ENCODE measurements at places on chromosomes 16 and 17. TPM values are rescaled to one million over a fixed set of nuclear protein-coding genes. Genes with fewer than 3 reads are reported as not detected.

DNA sequence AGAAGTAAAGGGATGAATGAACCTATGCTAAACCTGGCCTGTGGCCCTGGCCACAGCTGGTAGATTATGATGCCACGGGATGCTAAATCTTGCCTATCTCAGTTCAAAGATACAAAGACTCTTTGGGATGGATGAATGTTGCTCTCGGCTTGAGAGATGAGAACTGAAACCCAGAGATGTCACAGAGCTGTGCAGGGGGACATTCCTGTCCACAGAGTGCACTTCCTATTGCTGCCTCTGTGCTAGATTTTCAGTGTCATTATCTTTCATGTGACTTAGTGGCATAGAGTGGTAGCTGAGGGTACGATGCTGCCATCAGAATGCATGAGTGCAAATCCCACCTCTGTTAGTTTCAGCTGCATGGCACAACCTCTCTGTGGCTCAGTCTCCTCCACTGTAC is 2.3 kb upstream of the MT1M start:
- DNase-seq = no peak

DNA sequence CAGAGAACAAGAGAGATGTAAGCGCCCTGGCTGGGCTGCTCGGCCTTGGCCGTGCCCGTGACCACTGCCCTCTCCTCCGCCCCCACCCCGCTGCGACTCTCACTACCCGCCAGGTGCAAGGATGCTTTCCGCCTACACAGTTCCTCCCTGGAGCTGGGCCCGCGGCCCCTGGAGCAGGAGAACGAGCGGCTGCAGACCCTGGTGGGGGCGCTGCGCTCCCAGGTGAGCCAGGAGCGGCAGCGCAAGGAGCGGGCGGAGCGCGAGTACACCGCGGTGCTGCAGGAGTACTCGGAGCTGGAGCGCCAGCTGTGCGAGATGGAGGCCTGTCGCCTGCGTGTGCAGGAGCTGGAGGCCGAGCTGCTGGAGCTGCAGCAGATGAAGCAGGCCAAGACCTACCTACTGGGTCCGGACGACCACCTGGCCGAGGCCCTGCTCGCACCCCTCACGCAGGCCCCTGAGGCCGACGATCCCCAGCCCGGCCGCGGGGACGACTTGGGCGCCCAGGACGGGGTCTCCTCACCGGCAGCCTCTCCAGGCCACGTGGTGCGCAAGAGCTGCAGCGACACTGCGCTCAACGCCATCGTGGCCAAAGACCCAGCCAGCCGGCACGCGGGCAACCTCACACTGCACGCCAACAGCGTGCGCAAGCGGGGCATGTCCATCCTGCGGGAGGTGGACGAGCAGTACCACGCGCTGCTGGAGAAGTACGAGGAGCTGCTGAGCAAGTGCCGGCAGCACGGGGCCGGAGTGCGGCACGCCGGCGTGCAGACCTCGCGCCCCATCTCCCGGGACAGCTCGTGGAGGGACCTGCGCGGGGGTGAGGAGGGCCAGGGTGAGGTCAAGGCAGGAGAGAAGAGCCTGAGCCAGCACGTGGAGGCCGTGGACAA is 9.2 kb upstream of the MRPL58 start:
- DNase-seq = no peak

The CHMP1A gene
- 43.6 TPM for total RNA-seq

DNA sequence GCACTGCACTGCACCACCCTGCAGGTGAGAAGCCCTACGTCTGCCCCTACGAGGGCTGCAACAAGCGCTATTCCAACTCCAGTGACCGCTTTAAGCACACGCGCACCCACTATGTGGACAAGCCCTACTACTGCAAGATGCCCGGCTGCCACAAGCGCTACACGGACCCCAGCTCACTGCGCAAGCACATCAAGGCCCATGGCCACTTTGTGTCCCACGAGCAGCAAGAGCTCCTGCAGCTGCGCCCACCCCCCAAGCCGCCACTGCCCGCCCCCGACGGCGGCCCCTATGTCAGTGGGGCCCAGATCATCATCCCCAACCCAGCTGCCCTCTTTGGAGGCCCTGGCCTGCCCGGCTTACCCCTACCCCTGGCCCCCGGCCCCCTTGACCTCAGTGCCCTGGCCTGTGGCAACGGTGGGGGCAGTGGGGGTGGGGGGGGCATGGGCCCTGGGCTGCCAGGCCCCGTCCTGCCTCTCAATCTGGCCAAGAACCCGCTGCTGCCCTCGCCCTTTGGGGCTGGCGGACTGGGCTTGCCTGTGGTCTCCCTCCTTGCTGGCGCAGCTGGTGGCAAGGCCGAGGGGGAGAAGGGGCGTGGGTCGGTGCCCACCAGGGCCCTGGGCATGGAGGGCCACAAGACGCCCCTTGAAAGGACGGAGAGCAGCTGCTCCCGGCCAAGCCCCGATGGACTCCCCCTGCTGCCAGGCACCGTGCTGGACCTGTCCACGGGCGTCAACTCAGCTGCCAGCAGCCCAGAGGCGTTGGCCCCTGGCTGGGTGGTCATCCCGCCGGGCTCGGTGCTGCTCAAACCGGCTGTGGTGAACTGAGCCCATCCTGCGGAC is 14.2 kb downstream of the PAM16 start:
- DNase-seq = no peak

GRCh38 chr17:36743130-36743529 is 141.7 kb downstream of the MRM1 start:
- DNase-seq = no peak

- DNase-seq = no peak
Measured at GRCh38 chr17:48985436-48986245, 11.5 kb upstream of the IGF2BP1 start.

The DOK4 gene
- 22.4 TPM for total RNA-seq

DNA sequence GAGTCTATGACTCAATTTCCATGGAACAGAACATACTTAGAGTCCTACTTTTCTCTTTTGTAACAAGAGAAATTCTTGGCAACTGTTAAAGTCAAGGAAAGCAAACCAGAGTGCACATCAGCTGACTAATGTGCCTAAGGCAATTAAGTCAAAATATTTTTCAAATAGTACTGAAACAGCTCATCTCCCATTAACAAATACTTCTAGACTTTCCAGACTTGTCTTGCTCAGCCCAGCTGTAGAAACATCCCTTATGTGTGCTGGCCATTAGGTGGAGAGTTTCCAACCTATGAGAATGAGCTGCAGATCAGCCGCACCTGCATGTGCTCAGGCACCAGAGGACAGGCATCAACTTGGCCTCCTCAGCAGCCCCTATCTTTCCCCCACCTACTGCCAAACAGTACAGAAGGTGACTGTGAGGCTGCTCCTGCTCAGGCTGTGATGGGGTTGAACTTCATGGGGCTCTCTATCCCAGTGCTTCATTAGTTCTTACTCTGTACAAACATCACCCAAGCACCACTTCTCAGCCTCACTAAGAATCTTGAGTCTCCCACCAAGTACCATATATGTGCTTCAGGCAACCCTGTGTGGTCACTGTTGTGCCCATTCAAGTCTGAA is 32.2 kb downstream of the TEX2 start:
- peak; percentile 82 for DNase-seq

- DNase-seq = no peak
Measured at GRCh38 chr17:3788200-3788599, 12.8 kb downstream of the ITGAE start.

The NECAB2 gene
- total RNA-seq = 6.5 TPM

The APOH gene
- not detected for total RNA-seq

- DNase-seq = no peak
Measured at GRCh38 chr17:71184716-71185115, 936.1 kb upstream of the SOX9 start.

The SLC16A13 gene
- total RNA-seq = not detected

DNA sequence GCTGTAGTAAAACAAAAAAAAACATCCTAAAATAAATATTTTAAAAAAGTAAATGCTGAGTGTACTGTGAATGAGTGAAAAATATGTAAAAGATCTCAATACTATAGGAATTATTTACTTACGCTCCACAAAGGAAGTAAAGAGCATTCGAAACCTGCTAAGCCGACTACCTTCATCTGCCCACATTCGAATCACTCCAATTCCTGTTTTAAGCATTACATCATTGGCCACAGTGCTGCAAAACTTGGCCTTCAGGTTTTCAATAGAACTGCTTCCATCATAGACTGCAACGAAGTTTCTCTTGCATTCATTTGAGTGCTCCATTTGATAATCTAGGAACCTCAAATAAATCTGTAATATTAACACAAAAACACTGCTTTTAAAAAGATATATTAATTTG is 34.4 kb downstream of the NETO2 start:
- no peak for DNase-seq

DNA sequence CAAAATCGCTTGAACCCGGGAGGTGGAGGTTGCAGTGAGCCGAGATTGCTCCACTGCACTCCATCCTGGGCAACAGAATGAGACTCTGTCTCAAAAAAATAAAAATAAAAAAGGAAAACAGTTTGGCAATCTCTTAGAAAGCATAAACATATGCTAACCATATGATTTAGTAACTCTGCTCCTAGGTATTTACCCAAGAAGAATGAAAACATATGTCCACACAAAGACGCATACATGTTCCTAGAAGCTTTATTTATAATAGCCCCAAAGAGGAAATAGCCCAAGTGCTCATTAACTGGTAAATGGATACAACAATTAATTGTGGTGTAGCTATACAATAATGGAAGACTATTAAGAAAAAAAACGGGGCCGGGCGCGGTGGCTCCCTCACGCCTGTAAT is 18.5 kb upstream of the CDH1 start:
- DNase-seq = no peak

DNA sequence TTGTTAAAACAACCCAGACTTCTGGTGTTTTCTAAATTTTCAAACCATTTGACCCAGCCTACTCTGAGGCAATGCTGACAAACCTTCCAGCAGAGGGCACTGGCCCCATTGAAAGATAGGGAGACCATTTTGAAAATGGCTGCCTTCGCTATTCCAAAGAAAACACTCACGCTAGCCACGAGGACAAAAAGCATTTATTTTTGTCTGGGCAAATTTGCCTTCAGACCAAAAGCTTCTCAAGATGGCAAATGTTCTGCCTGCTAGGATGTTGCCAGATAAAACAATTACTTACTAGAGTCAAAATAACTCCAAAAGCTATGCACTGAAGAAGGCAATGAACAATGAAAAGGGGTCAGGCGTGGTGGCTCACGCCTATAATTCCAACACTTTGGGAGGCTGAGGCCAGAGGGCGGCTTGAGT is 296.7 kb upstream of the IRX5 start:
- DNase-seq = peak; percentile 24

- no peak for DNase-seq
Measured at GRCh38 chr17:2963332-2964027, 99.9 kb downstream of the OR1D5 start.

The NHLRC4 gene
- total RNA-seq = 0.48 TPM

DNA sequence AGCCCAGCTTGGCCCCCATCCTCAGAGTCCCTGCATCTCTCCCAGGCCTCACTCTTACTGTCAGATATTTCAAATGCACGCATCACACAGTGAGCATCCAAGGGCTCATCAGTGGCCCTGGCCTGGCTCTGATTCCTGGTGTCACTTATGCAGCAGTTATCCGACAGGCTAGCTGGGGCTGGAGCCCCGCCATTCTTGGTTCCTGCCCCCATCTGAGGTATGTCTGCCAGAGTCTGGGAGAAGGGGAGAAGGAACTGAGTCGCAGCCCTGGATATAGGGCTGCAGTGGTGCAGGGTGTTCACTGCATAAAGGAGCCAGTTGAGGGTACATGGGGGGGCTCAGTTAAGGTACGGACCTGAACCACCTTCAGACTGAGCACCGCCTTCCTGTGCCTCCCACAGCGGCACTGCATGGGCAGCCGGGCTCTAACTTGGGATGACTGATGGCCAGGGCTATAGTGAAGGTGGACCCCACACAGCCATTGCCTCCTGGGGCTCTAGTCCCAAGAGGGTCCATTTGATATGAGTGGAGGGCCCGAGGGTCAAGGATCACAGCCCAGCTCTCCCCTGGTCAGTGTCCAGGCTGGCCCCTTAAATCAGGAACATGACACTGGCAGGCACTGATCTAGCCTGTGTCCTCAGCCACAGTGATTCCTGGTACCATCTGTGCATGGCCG is 1.8 kb upstream of the RASD1 start:
- no peak for DNase-seq

- DNase-seq = no peak
Measured at GRCh38 chr16:84692451-84693214, 7.2 kb upstream of the USP10 start.

- DNase-seq = peak; percentile 57
Measured at GRCh38 chr16:79792076-79792475, 191.5 kb upstream of the MAF start.

DNA sequence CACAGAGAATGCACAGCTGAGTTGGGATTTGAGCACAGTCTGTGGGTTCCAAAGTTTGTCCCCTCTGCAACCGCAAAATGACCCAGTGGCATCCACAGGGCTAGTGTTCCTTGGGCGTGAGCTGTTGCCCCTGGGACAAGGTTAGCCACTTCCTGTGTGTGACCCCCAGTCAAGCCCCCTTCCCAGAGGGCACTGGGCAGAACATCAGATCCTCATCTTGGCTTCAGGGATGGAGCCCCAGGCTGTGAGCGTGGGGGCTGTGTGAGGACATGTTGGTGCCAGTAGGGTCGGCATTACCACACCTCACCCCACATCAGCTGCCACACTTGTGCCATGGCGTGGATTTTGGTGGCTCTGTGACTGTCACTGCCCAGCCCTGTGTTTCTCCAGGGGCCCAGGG is 55.3 kb downstream of the USP22 start:
- DNase-seq = no peak

DNA sequence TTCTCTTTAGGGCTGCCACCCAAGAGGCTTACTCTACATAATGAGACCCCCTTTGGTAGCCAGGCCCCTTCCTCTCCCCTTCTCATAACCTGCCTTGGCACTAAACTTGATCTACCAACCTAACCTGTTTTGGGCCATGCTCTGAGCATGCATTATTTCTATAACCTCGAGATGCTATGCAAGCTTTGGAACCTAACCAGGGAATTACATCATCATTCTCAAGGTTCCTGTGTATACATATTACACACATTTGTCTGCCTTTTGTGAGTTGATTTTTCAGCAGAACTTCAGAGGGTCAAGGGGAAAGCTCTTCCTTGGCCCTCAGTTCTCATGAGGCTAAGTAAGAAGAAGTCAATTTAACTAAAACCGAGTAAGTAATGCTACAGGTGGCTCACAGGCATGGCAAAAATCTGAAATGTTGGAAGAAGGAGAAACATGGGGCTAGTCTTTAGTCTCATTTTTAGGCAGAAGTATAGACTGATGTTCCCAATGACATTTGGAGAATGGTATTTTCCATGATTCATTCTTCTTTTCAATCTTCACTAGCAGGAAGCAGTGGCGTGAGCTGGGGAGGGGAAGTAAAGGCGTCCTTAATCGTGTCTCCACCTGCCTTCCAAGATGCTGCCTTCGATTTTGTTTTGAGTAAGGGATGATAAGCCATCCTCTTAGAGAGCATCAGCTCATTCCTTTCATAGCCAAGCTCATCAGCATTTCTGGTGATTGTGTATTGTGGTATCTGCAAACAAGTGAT is 308.4 kb downstream of the ABCC12 start:
- DNase-seq = no peak

GRCh38 chr16:2857451-2858244 is at the start of gene PRSS22:
TSS of gene PRSS22 (minus strand) at chr16:2858170. CDS start at chr16:2858104, 66 bp downstream.
- DNase-seq = peak; percentile 33

The PPP1R27 gene
- total RNA-seq = 4.1 TPM

DNA sequence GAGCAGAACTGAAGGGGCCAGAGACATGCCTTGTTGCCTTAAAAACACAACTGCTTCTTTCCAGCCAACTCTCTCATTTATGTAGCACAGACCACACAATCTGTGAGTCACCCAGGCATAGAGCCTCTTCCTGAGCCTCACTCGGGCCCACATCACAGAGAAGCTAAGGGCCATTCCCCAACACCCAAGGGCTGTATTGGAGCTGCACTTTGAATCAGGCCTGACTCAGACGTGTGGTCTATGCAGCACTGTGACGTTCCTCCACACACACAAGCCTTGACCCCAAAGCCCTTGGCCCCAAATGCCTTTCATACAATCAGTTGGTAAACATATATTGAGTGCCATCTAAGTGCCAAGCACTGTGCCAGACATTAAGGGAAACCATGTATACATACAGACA is 308.9 kb upstream of the DYNLRB2 start:
- no peak for DNase-seq

The MYO1D gene
- 48.9 TPM for total RNA-seq
